EH (cell line): ENCODE measurements at places on chromosomes 16 and 17.

- DNase-seq = no peak
These were observed 35.2 kb downstream of the TNFRSF13B start for GRCh38 chr17:16936536-16937310.

- DNase-seq = no peak
These were observed 23.5 kb upstream of the CDR2 start for GRCh38 chr16:22397931-22398330.

GRCh38 chr16:4321286-4322120, 5.6 kb downstream of the GLIS2 start:
- no peak for DNase-seq

- DNase-seq = no peak
These were observed 45.2 kb downstream of the TOX3 start for GRCh38 chr16:52501746-52502145.

DNA sequence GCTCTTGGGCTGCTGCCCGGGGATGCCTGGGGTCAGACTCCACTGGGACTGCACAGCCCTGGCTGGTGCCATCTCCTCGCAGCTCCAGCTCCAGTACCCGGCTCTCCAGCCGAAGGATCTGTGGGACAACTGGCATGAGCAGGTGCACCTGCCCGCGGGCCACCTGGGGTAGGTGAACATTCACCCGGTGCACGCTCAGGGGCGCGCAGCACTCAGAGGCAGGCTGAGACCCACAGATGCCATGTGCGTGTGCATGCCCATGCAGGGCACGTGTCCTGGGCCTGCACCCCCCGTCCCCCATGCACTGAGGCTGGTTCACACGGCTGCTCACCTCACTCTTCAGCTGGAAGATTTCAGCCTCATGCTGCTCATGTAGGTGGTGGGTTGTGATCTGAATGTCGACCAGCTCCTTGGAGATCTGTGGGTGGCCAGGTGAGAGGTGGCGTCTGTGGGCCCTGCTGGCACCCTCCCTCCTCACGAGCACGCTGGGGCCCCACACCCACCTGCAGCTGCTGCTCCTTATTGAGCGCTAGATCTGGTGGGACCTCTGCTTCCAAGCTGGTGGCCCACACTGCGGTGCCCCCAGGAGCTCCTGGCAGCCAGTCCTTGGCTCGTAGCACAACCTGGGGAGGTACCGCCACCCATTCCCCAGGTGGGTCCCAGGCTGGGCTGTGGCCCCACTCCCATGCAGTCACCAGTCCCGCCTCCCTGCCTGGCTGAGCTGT, 618 bp downstream of the CCDC78 start:
- no peak for DNase-seq

DNA sequence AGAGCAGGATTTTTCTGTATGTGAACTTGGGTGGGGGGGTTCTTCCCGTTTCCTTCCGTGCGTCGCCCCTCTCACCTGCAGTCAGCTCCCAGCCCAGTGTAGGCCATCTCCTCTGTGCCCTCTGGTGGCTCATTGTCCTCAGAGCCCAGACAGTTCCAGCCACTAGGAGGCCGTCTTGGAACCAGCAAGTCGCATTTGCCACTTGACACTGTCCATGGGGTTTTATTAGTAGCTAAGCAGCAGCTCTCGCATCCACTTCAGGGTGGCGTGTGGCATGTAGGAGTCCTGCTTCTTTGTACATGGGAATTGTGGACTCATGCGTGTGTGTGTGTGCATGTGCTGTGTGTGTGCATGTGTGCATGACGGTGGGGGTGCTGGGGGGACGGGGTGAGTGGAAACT, 74.0 kb downstream of the SEC14L1 start:
- DNase-seq = peak; percentile 54

DNA sequence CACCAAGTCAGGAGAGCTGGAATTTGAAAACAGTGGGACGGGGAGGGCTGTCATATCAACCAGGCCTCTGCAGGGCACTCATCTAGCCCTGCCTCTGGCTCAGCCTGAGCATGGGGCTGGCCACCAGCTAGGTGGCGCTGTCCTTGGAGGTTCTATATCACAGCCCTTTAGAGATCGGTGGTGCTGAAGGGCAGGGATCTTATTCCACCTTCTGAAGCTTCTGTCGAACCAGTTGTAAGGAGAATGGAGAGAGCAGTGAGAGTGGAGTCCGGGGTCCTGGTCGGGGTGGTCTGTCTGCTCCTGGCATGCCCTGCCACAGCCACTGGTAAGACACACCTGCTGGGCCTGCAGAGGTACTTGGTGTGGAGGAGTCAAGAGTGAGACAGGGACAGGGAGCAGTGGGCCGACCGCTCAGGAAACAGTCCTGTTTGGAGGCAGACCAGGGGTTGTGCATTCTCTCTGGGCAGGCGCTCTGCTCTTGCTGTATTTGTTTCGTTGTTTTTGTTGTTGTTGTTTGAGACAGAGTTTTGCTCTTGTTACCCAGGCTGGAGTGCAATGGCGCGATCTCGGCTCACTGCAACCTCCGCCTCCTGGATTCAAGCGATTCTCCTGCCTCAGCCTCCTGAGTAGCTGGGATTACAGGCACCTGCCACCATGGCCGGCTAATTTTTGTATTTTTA, at the start of gene CES3:
CES3 (plus strand) TSS at position 202 of the 680 bp plus-strand sequence; CDS start at position 244, 42 bp downstream.
- peak; percentile 69 for DNase-seq

- no peak for DNase-seq
These were observed 113.4 kb upstream of the RCVRN start for GRCh38 chr17:10018461-10018891.

- no peak for DNase-seq
These were observed 46.4 kb upstream of the ENPP7 start for GRCh38 chr17:79684132-79684985.

DNA sequence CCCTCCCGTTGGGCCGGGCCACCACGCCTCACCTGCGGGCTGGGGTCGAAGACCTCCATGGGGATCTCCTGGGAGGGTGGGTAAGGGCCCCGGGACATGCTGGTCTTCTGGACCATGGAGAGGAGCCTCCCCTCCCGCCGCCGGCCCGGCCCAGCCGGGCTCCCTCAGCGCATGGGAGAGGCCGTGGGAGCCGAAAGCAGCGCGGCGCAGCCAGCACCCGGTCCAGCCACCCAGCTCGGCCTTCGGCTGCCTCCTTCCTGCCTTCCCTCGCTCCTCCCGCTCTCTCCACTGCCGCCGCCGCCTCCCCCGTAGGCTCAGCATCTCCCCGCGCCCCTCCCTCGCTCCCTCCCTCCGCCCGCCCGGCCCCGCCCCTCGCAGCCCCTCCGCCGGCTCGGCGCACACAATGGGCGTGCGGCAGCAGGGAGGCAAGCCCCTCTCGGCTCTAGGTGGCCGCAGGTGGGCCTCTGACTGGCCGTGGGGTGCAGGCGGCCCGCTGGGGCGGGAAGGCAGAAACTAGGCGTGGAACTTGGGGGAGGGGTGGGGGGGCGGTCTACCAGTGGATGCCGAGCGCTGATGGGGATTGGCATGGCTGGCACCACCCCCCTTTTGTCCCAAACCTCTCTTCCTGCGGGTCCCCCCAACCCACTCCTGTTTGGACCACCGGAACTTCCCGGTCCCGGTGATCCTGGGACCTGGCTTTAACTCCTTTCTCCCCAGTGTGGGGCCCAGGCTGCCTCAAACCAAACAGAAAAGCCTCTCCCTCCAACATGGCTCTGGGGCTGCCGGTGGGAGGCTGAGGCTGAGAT, at the start of gene CACNB1:
CACNB1 (minus strand) TSS at position 290 of the 806 bp plus-strand sequence; CDS start at position 116, 174 bp downstream.
- peak; percentile 86 for DNase-seq

- peak; percentile 78 for DNase-seq
These were observed 30.3 kb downstream of the HMOX2 start for GRCh38 chr16:4506450-4506849.

GRCh38 chr17:43449470-43450248, 34.1 kb upstream of the DHX8 start:
- no peak for DNase-seq

- DNase-seq = no peak
These were observed 259.6 kb upstream of the KCNJ16 start for GRCh38 chr17:69815406-69815805.

- DNase-seq = peak; percentile 61
These were observed 6.3 kb upstream of the MMP28 start for GRCh38 chr17:35801583-35802224.

DNA sequence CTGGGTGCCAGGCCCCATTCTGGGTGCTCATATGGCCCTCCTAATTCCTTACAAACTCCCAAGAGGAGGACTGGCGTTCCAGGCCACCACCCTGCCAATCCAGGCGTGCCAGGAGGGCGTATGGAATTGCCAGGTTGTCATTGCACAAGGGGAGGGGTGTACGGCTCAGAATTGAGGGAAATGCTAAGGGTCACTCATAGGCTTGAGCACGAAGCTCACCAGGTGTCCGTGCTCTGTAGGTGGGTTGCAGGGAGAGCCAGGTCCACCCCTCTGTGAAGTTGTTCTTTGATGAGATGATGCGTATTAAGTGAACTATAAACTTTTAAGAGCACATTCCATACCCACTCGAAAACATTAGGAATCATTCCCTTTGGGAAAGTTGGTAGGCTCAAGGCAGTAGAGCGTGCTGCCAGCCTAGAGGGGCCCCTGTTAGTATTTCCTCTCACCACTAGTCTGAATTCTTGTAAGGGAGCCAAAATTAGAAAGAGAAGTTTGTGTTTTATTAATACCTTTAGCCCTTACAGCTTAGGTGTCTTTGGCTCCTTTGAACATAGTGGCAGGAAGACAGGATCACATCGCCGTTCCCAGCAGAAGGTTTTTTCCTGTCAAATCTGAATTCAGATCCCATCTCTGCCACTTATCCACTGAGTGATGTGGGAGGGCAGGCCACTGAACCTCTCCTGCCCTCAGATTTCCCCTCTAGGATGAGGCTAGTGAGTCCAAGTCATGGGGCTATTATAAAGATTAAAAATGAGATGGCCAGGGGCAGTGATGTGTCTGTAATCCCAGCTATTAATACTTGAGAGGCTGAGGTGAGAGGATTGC, 38.7 kb upstream of the NFAT5 start:
- DNase-seq = no peak

- DNase-seq = no peak
These were observed 78.2 kb upstream of the NLRP1 start for GRCh38 chr17:5662409-5663085.

GRCh38 chr17:70423562-70423961, 254.2 kb downstream of the KCNJ2 start:
- DNase-seq = no peak

- no peak for DNase-seq
These were observed 3.0 kb downstream of the EME1 start for GRCh38 chr17:50375858-50376538.

- DNase-seq = peak; percentile 50
These were observed 188.0 kb upstream of the AXIN2 start for GRCh38 chr17:65749479-65749878.

DNA sequence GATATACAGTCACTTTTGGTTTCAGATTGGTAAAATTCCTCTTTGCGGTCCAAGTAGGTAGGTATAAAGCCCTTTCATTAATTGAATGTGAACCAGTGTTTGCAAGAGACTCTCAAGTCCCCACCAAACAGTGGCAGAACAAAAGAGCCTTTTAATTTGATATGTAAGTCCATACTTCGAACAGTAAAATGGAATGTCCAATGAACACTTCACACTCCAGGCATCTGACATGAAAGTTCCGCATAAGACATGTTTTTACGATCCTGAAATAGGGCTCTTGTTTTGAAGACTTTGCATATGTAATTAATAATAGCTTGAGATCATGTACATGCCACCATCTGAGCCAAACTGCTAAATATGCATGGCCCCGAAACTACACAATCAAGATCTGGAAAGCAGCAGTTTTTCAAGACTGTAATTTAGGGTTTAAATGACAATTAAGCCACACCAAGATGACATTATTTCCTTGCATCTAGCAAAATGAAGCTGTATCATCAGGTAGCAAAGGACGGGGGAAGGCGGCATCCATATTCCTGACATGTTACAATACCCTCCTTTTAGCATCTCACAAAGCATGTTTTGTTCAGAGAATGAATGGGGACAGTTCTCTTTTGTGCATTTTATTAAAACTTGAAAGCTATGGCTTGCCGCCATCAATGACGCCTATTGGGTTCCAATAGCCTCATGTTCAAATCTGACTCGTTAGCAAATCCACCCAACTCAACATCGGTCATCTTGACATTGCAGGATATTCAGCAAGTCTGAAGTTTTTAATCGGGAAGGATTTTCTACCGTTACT, 39.4 kb downstream of the LITAF start:
- DNase-seq = no peak

DNA sequence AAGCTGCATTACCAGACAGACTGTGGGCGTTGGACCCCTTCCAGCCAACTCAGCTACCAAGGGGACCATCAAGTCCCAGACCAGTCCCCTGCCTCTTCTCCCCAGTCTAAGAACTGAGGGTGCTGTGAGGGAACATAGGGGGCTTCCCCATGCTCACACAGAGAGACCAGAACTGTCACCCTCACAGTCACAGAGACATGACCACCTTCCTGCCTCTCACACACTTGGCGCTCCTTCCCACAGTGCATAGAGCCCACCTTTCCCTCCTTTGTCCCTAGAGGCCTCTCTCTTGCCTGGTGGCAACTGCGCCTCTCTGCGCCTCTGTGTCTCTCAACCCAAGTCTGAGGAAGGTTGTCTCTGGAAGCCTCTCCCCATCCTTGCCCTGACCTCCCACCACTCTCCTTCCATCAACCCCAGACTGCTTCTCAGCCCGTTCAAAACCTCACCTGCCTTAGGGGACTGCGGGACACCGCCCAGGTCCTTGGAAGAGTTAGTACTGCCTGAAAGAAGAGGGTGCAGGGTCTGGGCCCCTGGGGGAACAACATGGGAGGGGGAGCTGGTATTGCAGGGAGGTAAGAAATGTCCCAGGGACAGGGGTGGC, 6.1 kb upstream of the LHX1 start:
- DNase-seq = no peak

DNA sequence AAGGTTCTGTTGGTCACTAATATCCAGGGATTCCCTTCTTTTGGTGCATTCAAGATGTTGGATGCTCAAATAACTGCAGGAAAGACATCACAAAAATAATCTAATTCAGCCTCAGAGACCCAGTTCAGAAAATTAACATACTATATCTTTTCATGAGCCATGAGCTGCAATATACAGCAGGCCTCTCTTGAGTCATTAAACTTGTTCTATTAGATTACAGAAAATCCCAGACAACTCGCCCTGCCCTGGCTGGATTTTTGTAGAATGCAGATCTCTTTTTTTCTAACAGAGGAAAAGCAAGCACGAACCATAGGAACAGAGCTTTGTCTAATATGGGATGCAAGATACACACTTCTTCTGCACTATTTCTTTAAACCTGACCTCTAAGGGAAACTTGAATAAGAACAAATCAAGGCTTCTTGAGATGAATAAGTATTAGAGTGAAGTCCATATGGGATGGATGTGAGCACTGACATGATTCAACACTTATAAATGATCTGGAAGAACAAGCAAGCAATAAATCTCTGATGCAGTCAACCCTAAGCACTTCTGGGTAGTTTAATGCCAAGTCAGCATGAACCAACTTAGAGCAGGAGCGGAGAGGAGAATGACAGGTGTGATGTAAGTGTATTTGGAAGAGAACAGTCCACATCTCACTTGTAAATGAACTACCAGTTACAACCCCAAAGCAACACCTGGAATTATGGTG, 70.7 kb upstream of the GNAO1 start:
- DNase-seq = no peak

DNA sequence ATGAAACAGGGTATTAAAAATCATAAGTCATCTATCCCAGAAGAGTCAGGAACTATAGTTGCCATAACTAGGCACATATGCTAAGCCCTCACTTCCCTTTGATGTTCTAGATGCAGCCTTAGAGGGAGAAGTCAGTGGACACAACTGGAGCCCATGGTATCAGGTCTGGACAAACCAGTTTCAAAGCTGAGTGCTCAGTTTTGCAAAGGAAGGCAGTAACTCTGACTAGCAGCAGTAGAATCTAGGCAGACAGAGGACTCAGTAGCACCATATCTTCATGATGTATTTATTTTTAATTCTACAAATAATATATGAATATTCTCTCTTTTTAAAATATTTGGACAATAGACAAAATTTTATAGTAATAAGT, 11.7 kb upstream of the FAM20A start:
- no peak for DNase-seq

- peak; percentile 62 for DNase-seq
These were observed 29.0 kb downstream of the N4BP1 start for GRCh38 chr16:48580925-48581500.
